Amniotic stem cell (primary cell): ENCODE measurements at places on chromosomes 5 and 9.

DNA sequence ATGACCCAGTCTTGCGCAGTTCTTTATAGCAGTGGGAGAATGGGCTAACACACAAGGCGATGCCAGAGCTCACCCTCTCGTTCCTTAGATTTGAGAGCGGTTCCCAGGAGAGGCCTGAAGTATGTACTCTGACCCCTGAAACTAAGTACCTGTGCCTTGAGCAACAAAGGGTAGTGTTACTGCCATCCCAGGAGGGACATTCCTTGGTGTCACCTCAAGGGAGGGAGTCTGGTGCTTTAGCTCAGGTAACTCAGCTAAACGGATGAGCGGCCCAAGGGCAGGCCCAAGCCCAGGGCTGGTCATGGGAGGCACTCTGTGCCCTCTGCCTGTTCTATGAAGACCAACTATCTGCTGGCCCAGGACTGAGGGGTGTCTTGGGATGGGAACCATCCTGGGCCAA, 20.2 kb downstream of the KYAT1 start:
- no peak for DNase-seq

GRCh38 chr5:163580516-163580915, 75.1 kb downstream of the MAT2B start:
- DNase-seq = no peak

- DNase-seq = no peak
Measured at GRCh38 chr9:120531683-120532300, 48.2 kb downstream of the CDK5RAP2 start.

DNA sequence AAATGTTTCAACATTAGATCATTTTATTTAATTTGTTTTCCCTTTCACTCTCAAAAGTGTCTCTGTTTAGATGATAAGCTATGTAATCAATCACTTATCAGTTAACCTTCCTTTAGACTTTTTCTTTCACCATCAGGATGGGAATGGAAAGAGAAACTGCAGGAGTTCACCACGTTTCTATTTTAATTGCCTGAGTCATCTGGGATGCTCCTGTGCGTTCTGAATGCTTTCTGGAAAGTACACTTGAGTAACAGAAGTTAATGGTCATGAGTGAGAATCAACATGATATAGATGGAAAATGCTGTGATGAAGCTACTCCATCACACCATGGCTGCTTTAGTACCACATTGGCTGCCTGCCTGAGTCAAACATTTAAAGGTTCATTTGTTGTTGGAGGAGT, 783.3 kb upstream of the CDH9 start:
- no peak for DNase-seq

DNA sequence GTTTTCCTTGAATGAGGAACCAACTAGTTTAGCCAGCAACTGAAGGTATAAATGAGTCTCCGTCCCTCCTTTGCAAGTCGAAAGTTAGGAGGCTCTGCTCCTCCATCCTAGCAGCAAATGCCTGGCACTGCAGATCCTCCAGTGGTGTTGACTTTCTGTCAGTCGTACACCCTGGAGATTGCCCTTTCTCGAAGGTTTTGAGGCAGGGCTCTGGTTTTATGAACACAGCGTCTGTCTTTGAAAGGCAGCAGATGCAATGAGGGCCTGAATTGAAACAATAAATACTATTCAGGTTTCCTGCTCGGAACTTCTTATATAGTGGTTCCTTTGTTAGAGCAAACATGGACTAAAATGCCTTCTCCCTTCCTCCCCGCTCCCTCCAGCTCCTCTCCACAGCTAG, 284.0 kb downstream of the TMEM38B start:
- no peak for DNase-seq

DNA sequence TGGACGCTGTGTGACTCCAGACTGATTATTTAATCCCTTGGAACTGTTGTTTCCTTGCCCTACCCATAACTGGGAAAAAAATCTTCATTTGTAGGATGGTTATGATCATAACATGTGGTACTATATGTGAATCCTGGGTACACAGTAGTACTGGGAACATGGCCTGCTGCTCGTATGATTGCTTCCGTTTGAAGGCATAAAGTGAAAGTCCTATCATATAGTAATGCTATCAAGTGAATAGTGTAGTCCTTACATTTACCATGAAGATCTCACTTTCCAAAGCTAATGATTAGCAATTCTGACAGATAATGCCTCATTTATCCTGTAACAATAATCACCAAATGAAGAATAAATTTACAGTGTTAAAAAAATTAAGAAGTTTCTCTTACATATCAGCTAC, 53.2 kb downstream of the MEF2C start:
- no peak for DNase-seq

DNA sequence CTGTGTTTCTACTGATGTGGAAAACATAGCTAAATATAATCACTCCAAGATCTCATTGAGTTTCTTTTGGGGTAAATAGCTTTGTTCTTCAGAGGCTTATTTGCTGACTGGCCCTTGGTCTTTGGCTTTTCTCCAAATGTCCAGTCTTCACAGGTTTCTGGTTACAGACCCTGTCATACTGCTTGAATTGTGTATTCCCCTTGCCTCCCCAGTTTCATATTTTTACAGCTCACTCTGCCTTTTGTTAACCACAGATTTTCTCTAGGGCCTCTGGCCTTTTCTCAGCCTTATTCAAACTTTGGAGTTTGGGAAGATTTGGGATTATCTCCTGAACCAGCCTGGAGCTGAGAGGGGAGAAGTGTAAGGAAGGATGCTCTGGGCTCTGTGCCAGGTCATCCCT, 23.9 kb downstream of the ISOC1 start:
- no peak for DNase-seq

DNA sequence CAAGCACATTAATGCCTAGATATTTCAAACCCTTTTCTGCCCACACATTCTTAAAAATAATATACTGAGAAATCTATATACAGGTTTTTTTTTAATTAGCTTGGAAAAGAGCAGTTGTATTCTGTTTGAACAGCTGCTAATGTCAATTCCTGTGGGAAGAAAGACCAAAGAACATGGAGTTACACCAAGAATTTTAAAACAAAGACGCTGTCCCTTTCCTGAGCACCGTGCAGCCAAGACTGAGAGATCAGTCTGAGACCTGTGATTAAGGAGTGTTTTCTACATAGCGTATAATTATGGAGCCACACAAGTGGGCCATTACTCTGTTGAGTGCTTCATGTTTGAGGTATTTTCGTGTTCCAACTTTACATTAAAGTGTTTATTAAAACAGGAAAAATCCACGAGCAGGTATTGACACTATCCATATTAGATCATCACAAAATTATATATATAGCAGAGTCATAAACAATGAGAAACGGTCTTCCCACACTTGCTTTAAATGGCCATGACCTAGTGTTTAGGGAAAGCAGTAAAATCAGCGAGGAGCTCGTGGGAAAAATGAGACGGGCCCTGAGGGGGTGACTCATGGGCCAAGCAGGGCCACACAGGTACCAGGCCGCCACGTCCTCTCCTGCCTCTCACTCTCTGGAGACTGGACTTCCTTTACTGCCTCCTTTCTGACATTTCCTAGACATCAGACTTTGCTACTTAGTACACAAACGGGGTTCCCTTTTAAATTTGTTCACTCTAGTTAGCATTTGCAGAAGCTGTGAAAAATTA, 153.1 kb upstream of the OTULINL start:
- no peak for DNase-seq

GRCh38 chr9:16744394-16744793, 126.1 kb downstream of the BNC2 start:
- no peak for DNase-seq

DNA sequence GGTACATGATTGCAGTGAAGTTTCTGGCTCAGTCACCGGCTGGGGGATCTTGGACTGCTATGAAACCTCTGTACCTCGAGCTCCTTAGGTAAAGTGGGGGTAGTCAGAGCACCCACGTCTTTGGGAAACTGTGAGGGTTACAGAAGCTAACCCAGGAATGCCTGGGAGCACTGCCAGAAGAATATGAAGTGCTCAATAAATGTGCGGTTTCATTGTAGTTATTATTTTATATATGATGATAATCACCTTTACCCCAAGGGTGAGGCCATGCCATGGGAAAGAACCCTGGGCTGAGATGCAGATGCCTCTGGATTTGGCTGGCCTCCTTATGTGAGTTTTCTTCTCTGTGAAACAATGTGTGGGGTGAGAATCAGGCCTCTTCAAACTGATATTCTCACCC, 3.7 kb downstream of the NPR3 start:
- DNase-seq = no peak

- no peak for DNase-seq
Measured at GRCh38 chr9:96078897-96079490, 203.5 kb downstream of the ERCC6L2 start.

GRCh38 chr9:21615018-21615417, 132.9 kb upstream of the IFNE start:
- no peak for DNase-seq

DNA sequence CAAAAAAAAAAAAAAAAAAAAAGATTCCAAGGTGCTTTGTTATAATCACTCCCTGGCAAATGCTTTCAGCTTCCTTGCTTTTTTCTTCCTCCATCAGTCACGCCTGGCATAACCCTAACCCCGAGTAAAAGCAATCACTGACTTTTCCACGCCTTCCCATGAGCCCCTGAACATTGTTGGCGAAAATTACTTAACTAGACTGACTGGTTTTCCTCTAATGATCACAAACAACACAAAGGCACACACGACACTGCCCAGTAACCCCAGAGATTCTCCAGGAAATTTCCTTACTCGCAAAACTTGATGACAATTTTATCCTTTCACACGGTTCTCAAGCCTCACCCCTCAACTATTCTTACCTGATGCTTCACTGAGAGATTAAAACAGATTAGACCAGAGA, 11.4 kb upstream of the PTGR1 start:
- no peak for DNase-seq

DNA sequence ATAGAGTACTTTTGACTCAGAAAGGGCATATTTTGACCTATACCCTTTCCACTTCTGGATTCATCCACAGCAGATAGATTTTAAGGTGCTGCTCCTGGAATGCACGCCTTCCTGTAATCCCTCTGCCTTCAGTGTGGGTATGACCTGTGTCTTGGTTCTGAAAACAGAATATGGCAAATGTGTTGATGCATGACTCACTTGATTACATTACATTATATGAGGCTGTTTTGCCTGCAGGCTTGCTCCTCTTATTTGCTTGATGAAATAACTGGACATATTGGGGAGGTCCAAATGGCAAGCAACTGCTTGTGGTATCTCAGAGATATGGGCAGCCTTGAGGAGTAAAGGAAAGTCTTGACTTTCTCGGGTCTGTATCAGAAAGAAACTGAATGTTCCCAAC, 468.6 kb downstream of the CDH18 start:
- DNase-seq = no peak

DNA sequence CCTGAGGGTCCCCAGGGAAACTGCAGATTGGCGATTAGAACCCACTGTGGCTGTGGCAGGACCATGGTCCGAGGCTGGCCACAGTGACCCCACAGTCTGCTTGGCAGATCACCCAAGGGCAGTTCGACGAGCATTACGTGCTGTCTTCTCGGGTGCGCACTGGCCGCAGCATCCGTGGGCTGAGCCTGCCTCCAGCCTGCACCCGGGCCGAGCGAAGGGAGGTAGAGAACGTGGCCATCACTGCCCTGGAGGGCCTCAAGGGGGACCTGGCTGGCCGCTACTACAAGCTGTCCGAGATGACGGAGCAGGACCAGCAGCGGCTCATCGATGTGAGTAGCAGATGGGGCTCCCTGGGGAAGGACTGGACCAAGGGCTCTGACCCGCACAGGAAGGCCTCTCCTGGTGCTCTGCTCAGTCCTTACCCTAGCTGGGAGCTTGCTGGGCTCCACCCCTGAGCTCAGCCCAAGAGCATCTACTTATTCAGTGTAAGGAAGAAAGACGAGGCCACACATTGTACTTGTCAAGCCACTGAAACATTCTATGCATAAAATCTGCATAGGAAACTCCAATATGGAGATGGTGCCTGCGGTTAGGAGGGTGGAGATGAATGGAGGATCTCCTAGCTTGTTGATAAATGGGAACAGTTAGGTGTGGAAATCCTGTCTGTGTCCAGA, 21.9 kb downstream of the CKMT2 start:
- DNase-seq = no peak

- DNase-seq = no peak
Measured at GRCh38 chr5:97545446-97545845, 362.4 kb upstream of the RIOK2 start.

DNA sequence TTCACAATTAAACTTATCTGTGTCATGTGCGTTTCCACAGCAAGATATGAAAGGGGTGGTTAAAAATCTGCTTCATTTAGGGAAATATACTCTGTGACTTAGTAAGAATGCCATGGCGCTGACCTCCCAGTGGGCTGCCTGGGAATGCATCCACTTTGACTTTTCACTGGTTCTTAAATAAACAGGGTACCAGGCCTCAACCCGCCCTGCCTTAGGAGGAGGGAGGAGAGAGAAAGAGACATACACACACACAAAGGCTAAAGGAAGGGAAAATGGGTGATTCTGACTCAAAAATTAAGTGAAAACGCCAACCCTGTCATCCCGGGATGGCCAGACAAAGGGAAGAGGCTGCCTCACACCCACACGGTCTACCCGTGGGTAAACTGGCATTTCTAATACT, 122.1 kb downstream of the EBF1 start:
- DNase-seq = no peak

GRCh38 chr9:135404451-135405144, 75.0 kb upstream of the PPP1R26 start:
- DNase-seq = no peak

- no peak for DNase-seq
Measured at GRCh38 chr9:3398232-3398648, 127.6 kb downstream of the RFX3 start.

GRCh38 chr9:77872863-77873262, 158.7 kb downstream of the GNAQ start:
- no peak for DNase-seq

DNA sequence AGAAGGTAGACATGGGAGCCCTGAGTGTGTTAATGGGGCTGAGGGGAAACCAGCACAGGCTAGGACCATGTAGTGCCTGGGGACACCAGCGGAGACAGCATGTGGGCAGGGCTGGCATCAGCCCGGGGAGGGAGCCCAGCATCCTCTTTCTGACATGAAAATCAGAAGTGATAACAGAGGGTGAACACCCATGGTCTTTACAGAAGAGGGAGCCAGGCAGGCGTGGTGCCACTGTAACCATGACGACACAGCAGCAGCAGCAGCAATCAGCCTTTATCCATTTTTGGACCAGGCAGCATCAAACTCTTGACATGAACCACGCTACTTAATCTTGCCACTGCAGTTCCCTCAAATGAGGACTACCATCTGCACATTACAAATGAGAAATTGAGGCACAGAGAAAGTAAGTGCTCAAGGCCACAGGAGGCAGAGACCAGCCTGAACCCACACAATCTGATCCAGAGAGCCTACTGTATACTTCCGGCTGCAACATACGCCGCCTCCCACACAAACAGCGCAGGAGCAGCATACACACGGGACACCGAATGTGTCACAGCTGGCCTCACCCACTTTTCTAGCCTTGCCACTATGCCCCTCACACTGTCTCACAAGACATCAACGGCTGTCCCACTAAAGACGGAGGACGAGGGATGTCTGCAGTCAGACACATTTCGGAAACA, 23.8 kb downstream of the CAMSAP1 start:
- DNase-seq = no peak

- DNase-seq = no peak
Measured at GRCh38 chr5:10505517-10506095, 58.3 kb upstream of the ANKRD33B start.
